Stimulated activated CD8-positive, alpha-beta memory T cell treated with anti-CD3 and anti-CD28 coated beads, Interleukin-4, amount 100 ng/mL, for 1 hour (primary cell): ENCODE measurements at places on chromosomes 1 and 21.

- DNase-seq, result no peak
Measured at GRCh38 chr1:6185635-6186382, 5.7 kb upstream of the CHD5 start.

DNA sequence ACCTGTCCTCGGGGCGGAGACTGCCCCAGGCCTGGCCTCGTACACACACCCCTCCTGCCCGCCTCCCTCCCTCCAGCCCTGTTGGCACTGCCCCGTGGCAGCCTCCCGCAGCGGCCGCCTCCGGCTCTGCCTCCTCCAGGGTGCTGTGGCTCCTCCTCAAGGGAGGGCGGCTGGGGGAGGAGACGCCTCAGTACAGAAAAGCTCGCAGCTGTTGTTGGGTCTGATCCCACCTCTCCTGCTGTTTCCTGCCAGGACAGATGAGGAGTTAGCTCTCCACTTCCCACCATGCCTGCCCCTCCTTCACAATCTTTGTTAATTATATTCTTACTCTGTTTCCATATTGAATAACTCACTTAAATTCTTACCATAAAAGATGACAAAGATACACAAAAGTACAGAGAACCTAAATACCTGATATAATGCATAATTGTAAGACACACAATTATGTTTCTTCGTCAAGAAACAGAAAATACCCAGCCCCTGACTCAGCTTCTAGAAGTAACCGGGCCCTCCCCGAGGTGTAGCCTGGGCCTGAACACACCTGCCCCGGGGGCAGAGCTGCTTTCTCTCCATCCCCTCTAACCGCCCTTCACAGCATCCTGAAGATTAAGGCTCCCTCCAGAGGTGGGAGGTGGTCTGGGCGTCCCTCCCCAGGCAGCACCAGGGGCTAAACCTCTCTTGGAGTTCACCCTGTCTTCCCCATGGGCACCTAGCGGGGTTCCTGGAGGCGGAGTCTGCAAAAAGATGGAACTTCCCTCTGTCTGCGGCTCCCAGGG, 30.6 kb upstream of the COL6A1 start:
- DNase-seq, result no peak

DNA sequence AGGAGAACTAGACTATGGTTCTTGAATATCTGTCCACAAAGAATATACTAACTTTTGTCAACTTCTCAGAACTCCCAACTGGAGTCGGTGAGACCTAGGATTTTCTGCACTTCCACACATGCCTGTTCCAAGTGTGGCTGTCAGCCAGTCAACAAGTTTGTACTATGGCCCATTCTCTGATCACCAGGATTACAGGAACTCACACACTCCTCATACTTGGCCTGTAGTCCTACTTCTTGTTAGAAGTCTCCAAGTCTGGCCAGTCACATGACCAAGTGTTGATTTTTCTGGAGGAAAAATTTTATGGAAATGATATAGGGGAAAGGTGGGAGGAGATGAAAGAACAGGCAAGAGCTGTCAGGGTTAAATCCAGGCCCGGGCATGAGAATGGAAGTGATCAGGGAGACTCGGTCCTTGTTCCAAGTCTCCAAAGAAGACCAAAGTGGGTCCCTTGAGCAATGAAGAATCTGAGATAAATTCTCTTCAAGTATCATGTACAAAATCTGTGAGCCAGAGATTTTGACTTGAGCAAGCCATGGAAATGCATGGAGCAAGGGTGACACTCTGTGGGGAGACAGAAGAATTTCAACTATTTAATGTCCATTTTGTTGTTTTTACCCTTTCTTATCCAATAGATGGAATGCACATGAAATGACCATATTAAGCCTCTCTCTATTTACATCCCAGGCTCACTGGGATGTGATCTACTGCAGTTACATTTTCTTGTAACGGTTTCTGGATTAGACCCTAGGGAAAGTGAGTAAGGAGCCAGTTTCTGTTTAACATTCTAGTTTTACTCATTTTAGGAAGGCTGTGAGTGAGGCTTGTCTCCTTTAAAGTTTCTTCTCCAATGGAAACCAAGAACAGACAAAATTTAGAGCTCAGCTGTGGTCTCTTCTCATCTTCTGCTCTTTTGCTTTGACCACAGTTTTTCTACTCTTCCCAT, 320.9 kb downstream of the ASTN1 start:
- no peak for DNase-seq

DNA sequence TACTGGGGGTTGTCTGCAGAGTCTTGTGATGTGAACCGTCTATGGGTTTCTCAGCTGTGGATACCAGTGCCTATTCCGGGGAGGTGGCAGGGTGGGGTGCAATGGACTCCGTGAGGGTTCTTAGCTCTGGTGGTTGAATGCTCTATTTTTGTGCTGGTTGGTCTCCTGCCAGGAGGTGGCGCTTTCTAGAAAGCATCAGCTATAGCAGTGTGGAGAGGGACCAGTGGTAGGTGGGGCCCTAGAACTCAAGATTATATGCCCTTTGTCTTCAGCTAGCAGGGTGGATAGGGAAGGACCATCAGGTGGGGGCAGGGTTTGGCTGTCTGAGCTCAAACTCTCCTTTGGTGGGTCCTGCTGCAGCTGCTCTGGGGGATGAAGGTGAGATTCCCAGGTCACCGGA, 127.3 kb upstream of the PLD5 start:
- no peak for DNase-seq

DNA sequence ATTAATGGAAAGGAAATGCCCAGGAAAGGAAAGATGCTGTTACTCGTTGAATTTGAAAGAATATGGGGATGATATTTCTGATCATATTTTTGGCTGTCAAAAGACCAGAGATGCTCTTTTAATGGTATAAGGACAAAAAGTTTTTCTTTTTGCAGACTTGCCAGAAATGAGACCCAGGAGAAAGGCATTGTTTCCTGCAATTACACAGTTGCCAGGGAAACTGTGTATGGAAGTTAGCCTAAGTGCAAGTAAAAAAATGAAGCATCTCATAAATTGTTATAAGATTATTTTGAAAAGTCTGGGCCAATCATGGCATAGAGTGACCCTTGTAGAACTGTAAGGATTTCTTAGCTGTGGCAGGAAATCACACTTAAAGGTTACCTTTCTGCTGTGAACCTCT, 155.7 kb upstream of the BEND5 start:
- DNase-seq, result no peak

DNA sequence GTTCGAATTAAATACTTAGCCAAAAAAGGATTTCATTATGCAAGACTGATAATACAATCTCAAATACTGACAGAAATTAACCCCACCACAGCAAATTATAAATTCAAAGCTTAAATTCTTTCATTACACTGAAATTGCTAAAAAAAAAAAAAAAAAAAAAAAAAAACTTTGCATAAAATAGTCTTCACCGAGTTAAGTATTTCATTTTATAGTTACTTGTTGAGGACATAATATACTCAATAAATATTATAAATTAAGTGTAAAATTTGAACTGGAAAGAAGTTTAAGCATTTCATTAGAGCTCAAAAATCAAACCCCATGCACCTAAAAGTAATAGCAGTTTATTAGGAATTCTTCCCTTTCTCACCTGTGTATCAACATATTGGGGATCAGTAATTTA, 1.9 kb upstream of the PSMG1 start:
- no peak for DNase-seq

- DNase-seq, result no peak
Measured at GRCh38 chr21:44596068-44596725, 3.9 kb upstream of the KRTAP10-6 start.

- DNase-seq, result no peak
Measured at GRCh38 chr1:115105831-115106230, 16.5 kb upstream of the TSPAN2 start.

GRCh38 chr1:218503102-218503501, 158.0 kb downstream of the TGFB2 start:
- no peak for DNase-seq

DNA sequence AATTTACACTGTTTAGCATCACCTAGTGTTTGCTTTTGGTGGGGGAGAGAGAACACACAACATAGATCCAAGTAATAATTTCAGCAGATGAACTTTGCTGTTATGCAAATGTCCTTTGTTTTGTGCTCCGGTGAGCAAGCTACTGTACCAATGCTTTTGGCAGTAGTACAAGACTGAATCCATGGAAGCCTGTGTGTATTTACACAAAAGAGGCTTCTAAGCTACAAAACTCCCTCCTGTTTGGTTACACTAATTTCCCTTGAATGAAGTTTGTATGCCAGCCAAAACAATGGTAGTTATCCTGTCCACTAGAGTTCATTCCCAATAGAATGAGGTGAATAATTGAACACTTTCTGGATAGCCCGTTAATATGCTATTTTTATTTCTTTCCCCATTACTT, 320.5 kb downstream of the KCTD3 start:
- DNase-seq, result no peak

DNA sequence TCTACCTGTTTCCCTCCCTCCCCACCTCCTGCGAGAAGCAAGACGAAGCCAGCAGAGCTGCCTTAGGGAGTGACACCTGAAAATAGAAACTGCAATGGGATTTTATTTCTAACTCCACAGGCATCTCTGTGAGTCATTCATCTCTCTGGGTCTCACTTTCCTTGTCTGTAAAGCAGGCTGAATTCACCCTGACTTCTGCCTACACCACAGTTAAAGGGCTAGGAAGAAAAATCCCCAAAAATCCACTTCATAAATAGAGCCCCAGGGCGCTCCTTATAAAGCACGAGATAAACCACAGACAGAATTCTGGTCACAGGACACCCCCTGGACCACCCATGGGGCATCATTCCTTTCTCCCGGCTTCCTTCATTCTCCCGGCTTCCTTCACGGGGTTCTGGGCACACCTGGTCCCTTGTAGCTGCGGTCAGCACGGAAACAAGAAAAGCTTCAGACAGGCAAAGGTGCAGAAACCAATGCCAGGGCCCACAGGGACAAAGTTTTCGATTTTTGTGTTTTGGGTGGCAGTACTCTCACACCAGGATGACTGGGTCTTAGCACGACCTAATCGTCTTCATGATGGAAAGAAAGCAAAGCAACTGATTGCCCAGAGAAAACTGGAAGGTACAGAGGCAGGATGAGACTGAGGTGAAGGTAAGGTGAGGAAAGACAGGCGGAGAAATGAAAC, 2.8 kb upstream of the H6PD start:
- no peak for DNase-seq

GRCh38 chr21:27739187-27739586, 772.3 kb upstream of the ADAMTS5 start:
- DNase-seq, result no peak

GRCh38 chr1:19319196-19319595, 7.1 kb downstream of the SLC66A1 start:
- no peak for DNase-seq

- DNase-seq, result no peak
Measured at GRCh38 chr21:44836666-44837471, 19.0 kb upstream of the SUMO3 start.

- no peak for DNase-seq
Measured at GRCh38 chr1:112904071-112904830, 51.7 kb downstream of the SLC16A1 start.

DNA sequence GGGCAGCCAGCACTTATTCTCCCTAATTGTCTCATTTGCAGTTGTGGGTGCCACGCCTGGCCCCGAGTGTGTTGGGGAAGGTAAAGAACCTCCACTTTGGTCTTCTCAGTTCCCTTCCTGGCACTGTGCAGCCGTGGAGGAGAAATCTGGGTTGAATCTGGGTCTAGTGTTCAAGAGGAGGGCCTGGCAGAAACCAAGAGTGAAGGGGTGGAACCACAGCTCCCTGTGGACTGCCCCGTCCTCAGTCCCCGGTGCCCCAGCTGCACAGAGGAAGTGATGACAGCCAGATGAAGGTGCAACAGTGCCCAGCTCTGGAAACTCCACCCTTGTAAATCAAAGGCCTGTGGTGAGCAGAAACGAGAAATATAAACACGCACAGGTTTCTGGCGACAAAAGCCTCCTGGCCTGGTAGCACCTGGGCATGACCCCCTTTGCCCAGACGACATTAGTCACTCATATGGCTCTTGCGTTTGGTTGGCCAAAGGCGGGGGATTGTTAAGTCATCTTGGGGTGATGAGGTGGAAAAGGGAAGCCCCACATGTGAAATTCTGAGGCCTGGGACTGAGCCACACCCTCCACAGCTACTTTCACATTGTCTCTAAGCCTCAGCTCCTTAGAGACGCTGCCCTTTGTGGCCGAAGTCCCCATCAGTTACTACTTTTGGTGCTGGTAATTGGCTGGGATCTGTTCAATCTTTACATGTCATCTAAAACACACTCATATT, 4.2 kb upstream of the ECE1 start:
- DNase-seq, result peak; percentile 57
